ENCODE measurements at places on chromosomes 16 and 17.
A peak's percentile ranks its signal among the peaks of the same experiment; 100 is the strongest.

- H3K4me1 ChIP-seq = peaks cover 40% of the 10 kb centered on the region
- H3K4me3 ChIP-seq = no peak overlapping the region
- H3K27ac ChIP-seq = no peak overlapping the region
- H3K27me3 ChIP-seq = no peaks in the 10 kb centered on the region
- no peaks in the 10 kb centered on the region for H3K36me3 ChIP-seq
Observed at GRCh38 chr16:4373909-4374742, 2.5 kb downstream of the VASN start.

DNA sequence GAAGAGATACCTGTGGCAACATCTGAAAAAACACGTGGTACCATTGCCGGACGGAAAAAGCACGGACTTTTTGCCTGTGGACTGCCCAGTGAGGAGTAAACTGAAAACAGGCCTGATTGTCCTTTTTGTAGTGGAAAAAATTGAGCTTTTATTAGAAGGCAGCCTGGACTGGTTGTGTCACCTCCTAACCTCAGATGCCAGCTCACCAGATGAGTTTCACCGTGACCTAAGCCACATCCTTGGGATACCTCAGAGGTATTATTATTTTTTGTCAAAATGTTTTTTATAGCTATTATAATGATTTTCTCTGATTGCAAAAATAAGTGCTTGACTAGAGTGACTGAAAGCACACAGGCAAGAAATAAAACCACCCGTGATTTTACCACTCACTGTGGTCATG is 34.9 kb downstream of the RNF213 start:
- no peaks in the 10 kb centered on the region for H3K27me3 ChIP-seq
- H3K4me1 ChIP-seq = no peaks in the 10 kb centered on the region
- DNase-seq = no peak
- H3K27ac ChIP-seq = no peak overlapping the region
- peaks cover 28% of the 10 kb centered on the region for H3K36me3 ChIP-seq
- no peak overlapping the region for H3K4me3 ChIP-seq

GRCh38 chr16:31271621-31272190 is 11.9 kb downstream of the ITGAM start:
- H3K36me3 ChIP-seq = no peaks in the 10 kb centered on the region
- no peaks in the 10 kb centered on the region for H3K4me1 ChIP-seq
- no peaks in the 10 kb centered on the region for H3K27me3 ChIP-seq
- H3K4me3 ChIP-seq = no peak overlapping the region

- H3K27me3 ChIP-seq = no peaks in the 10 kb centered on the region
- H3K4me3 ChIP-seq = no peak overlapping the region
- DNase-seq = no peak
- no peaks in the 10 kb centered on the region for H3K4me1 ChIP-seq
Observed at GRCh38 chr16:65945493-65945892, 421.0 kb upstream of the CDH5 start.

GRCh38 chr16:46690281-46691178 is 1.1 kb downstream of the ORC6 start:
- DNase-seq = no peak
- no peaks in the 10 kb centered on the region for H3K27me3 ChIP-seq
- no peak overlapping the region for H3K27ac ChIP-seq
- H3K4me1 ChIP-seq = peaks cover 1% of the 10 kb centered on the region

- H3K4me1 ChIP-seq = 0 out of 2 replicates have a peak, but pooled peaks cover 1% of the 10 kb centered on the region
- DNase-seq = no peak
- H3K4me3 ChIP-seq = no peak overlapping the region
- H3K27me3 ChIP-seq = no peaks in the 10 kb centered on the region
Observed at GRCh38 chr17:50584116-50584515, 23.6 kb downstream of the CACNA1G start.

- H3K4me3 ChIP-seq = peak overlapping the region; percentile 36
- H3K27ac ChIP-seq = no peak overlapping the region
- no peak for DNase-seq
- no peaks in the 10 kb centered on the region for H3K27me3 ChIP-seq
Observed at GRCh38 chr16:138049-138417, 440 bp downstream of the NPRL3 start.

DNA sequence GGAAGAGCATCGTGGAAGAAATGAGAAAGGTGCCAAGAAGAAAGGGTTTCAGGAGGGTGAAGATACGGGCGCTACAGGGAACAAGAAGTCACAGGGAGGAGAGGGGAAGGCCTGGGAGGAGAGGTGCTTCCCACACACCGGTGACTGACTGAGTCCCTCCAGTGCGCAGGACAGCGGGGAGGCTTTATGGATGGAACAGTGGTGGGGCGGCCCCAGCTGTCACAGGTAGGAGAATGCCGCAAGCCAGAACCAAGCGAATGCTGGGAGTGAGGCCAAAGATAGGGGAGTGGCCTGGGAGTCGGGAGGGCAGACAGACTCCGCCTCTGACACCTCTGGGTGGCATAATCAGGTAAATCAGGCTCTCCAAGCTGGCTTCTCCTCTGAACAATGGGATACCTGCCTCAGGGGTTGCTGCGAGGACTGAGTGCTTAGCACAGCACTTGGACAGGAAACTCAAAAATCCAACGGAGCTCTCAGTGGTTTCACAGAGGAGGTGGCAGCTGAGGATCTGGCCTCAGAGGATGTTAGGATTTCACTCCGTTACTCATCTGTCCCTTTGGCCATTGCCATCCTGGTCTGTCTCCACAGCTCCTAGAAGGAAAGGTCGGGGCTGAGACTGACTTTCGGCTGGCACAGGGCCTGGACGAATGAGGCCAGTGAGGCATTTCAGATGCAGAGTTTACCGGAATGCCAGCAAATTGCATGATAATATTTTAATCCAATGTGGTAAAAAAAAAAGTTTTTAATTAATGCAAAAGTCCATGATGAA is 717 bp upstream of the CNP start:
- peak overlapping the region; percentile 59 for H3K4me3 ChIP-seq
- H3K4me1 ChIP-seq = peaks cover 2% of the 10 kb centered on the region
- no peaks in the 10 kb centered on the region for H3K27me3 ChIP-seq
- peak; percentile 55 for DNase-seq
- H3K36me3 ChIP-seq = peaks cover 9% of the 10 kb centered on the region

- no peaks in the 10 kb centered on the region for H3K36me3 ChIP-seq
- H3K27me3 ChIP-seq = no peaks in the 10 kb centered on the region
- no peak overlapping the region for H3K4me3 ChIP-seq
- no peaks in the 10 kb centered on the region for H3K4me1 ChIP-seq
- no peak overlapping the region for H3K27ac ChIP-seq
Observed at GRCh38 chr16:82675300-82675699, 48.5 kb downstream of the CDH13 start.

DNA sequence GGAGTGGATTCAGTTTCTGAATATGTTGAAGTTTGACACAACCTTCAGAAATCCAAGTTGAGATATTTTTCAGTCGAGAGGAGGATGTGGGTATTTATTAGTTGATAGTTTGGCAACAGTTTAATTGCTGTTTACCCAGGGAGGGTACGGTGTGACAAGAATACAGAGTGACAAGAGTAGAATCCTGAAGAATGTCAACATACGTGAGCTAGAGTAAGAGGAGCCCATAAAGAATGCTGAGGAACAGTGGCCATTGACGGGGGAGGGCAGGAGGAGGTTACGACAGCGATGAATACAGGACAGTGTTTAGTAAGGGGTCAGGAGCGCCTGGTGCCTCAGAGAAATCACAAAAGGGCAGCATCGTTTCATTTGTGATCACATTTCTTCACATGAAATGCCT is 76.5 kb downstream of the AATF start:
- no peaks in the 10 kb centered on the region for H3K27me3 ChIP-seq
- DNase-seq = no peak
- H3K36me3 ChIP-seq = no peaks in the 10 kb centered on the region
- H3K4me1 ChIP-seq = no peaks in the 10 kb centered on the region
- no peak overlapping the region for H3K4me3 ChIP-seq
- H3K27ac ChIP-seq = no peak overlapping the region

- H3K27ac ChIP-seq = no peak overlapping the region
- no peak for DNase-seq
- no peak overlapping the region for H3K4me3 ChIP-seq
- H3K36me3 ChIP-seq = no peaks in the 10 kb centered on the region
- H3K27me3 ChIP-seq = no peaks in the 10 kb centered on the region
- H3K4me1 ChIP-seq = 0 out of 2 replicates have a peak, but pooled peaks cover 1% of the 10 kb centered on the region
Observed at GRCh38 chr17:75624714-75625345, 8.4 kb upstream of the SMIM5 start.

DNA sequence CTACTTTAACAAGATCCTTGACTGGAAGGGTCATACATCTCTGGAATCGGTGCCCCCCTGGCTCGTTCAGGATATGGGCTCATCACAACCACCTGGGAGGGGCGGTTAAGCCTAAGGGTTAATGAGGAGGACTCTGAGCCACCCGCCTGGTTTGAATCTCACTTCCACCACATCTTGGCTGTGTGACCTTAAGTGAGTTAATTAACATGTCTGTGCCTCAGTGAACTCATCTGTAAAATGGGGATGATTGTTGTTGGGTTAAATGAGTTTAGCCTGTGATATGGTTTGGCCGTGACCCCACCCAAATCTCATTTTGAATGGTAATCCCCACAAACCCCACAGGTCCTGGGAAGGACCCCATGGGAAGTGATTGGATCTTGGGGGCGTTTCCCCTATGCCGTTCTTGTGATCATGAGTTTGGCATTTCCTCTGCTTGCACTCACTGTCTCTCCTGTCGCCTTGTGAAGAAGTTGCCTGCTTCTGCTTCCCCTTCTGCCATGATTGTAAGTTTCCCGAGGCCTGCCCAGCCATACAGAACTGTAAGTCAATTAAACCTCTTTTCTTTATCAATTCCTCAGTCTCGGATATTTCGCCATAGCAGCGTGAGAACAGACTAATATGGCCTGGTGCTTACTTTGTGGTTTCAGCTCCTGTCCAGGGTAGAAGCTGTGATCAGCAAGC is 214.0 kb upstream of the CIBAR2 start:
- peaks cover 9% of the 10 kb centered on the region for H3K4me1 ChIP-seq
- no peak for DNase-seq
- H3K27me3 ChIP-seq = peaks cover 9% of the 10 kb centered on the region
- no peak overlapping the region for H3K4me3 ChIP-seq

DNA sequence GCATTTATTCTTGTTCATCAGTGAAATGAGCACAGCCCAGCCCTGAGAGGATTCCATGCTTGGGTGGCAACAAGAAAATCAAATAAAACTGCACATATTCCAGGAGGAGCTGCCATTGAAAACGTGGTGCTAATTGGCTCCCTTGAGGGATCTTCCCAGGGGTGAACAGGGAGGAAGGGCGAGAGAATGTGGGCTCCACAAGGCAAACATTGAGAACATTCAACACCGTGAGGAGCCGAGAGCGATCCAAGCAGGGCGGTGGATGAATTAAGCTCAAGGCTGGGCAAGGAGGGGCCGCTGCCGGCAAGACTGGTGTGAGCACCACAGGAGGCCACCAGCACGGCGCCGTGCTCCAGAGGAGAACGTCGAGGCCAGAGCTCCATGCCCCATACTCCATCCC is 166.9 kb downstream of the C16orf95 start:
- no peaks in the 10 kb centered on the region for H3K36me3 ChIP-seq
- no peaks in the 10 kb centered on the region for H3K27me3 ChIP-seq
- no peak for DNase-seq
- H3K27ac ChIP-seq = no peak overlapping the region
- no peak overlapping the region for H3K4me3 ChIP-seq
- no peaks in the 10 kb centered on the region for H3K4me1 ChIP-seq

GRCh38 chr16:73529303-73530012 is 481.5 kb upstream of the ZFHX3 start:
- no peak overlapping the region for H3K27ac ChIP-seq
- no peak for DNase-seq
- no peaks in the 10 kb centered on the region for H3K36me3 ChIP-seq
- no peak overlapping the region for H3K4me3 ChIP-seq
- no peaks in the 10 kb centered on the region for H3K27me3 ChIP-seq

GRCh38 chr17:62600805-62601204 is 26.7 kb upstream of the MRC2 start:
- no peak overlapping the region for H3K4me3 ChIP-seq
- no peak overlapping the region for H3K27ac ChIP-seq
- DNase-seq = no peak
- peaks cover 2% of the 10 kb centered on the region for H3K36me3 ChIP-seq
- H3K27me3 ChIP-seq = no peaks in the 10 kb centered on the region

- no peaks in the 10 kb centered on the region for H3K36me3 ChIP-seq
- H3K4me3 ChIP-seq = no peak overlapping the region
- no peak for DNase-seq
- no peak overlapping the region for H3K27ac ChIP-seq
Observed at GRCh38 chr16:1182950-1183907, 30.3 kb downstream of the CACNA1H start.

DNA sequence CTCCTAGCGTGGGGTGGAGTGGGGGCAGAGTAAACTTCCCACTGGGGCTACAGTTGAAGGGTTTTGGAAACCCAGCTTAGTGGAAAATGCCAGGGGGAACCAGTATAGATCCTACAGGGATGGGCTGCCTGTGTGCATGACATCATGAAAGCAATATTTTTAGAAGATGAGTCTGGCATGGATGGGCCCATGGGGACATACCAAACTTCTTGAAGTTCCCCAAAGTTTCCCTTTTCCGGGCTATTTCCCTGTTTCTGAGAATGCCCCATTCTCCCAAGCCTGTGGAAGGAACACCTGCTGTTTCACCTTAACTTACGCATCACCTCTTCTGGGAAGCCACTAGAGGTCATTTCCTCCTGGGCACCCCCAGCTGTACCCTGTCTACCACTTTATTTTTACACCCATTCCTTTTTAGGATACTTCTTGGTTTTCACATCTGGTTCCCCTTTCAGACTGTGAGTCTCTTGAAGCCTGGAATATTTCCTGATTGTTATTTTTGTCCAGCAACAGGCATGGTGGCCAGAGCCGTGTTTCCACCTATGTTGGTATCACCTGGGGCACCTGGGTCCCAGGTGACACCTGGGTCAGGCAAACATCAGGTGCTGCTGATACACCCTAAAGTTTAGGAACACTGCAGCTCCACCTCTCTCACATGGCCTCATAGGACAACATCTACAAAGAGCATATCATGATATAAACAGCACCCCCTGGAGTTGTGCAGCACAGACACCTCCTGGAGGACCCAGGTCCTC is 9.8 kb downstream of the SOCS3 start:
- H3K27ac ChIP-seq = no peak overlapping the region
- no peak for DNase-seq
- no peak overlapping the region for H3K4me3 ChIP-seq
- peaks cover 9% of the 10 kb centered on the region for H3K4me1 ChIP-seq
- H3K27me3 ChIP-seq = no peaks in the 10 kb centered on the region

DNA sequence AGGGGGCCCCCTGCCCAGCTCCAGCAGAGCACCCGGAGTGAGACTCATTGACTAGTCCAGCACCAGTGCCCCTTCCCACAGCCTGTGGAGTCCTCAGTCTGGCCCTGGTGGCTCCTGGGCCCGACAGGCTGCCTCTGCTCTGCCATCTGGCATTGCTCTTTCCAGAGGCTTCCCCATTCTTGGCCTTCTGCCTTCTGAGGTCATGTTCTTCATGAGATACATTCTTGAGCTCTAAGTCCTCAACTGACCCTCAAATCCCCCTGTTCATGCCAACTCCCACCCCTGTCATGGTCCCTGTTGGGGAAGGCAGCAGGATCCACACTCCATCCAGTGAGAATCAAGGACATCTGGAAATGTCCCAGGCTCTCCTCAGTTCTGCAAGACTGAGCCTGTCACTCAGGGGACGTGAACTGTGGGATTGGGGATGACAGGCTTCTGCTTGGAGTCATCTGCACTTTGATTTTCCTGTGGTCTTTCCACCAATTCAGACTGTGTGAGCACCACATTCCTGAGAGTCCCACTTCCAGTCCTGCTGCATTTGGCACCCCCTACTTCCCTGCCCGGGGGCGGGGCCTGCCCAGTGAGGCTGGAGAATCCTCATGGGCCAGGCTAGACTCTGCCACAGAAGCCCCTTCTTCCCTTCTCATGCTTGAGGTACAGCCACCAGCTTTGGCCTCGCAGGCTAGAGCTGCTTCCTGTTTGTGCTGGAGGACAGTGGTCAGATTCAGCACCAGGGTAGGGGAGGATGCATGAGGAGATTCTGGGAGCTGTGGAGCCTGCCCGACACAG is 2.7 kb downstream of the TRPV2 start:
- H3K4me3 ChIP-seq = no peak overlapping the region
- no peak overlapping the region for H3K27ac ChIP-seq
- H3K36me3 ChIP-seq = no peaks in the 10 kb centered on the region
- DNase-seq = no peak
